Osteoblast (primary cell): ENCODE measurements at places on chromosomes 6 and 20.

- H3K27ac ChIP-seq = no peak overlapping the region
- no peaks in the 10 kb centered on the region for H3K27me3 ChIP-seq
- H3K4me1 ChIP-seq = no peaks in the 10 kb centered on the region
- no peak overlapping the region for H3K4me3 ChIP-seq
Measured at GRCh38 chr20:7637184-7637583, 303.1 kb downstream of the HAO1 start.

DNA sequence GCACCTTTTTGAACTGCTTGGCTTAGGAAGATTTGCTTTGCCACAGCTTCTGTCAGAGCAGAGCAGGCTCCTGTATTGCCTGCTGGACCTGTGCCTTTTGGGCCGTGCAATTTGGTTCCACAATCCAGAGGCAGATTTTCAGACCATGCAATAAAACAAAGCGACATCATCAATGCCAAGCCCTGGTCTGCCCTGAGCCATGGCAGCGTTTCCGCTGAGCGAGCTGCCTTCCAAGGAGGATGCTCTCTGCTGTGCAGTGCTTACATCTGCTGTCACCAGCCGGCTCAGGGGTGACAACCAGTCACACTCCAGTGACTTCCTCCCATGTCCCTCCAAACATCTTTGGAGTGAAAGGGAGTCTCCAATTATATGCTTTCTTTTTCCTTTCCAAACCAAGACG lies 282.2 kb downstream of the CDH26 start:
- no peaks in the 10 kb centered on the region for H3K27me3 ChIP-seq
- no peaks in the 10 kb centered on the region for H3K36me3 ChIP-seq
- H3K27ac ChIP-seq = no peak overlapping the region
- no peak overlapping the region for H3K4me3 ChIP-seq

DNA sequence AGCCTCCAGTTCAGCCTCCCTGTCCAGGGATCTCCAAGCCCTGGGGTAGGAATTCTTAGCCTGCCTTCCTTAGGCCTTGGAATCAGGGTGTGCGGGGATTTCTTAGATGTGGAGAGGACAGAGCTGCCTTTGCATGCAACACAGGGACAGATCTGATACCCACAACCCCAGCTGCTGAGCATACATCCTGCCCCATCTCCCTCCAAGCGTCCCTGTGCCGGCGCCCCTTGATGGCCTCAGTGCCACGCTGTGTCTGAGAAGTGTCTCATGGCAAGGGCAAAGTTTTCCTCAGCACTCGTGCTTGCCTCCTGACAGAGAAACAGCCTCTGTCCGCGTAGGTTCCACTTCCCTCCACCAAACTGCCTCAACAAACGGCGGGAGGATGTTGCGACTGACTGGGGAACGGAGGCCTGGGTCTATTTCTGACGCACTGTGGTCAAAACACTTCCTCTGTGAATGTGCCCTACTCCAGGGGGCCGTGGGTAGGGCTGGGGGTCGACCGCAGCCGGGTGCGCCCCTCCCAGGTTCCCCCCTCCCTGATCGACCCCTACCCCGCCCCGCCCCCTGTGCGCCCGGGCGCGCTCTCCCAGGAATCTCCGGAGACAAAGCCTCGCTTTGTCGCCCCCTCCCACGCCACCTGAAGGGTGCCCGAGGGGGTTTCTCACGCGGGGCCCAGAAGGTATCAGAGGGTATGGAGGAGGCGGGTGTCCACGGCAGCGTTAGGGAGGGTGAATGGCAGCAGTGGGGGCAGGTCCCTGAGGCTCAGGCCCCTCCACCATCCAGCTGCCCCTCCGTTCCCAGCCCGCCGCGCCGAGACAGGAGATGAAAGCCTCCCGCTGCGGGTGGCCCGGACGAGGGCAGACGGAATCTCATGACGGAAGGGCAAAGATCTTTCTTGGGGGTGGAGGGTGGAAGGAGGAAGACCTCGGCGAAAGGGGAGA lies 806 bp downstream of the MICAL1 start:
- H3K4me1 ChIP-seq = peaks cover 4% of the 10 kb centered on the region
- peak; percentile 91 for DNase-seq
- H3K27me3 ChIP-seq = no peaks in the 10 kb centered on the region
- no peak overlapping the region for H3K27ac ChIP-seq
- H3K4me3 ChIP-seq = peak overlapping the region; percentile 79

GRCh38 chr6:2807342-2808090 lies 34.1 kb downstream of the SERPINB1 start:
- no peak overlapping the region for H3K4me3 ChIP-seq
- no peak overlapping the region for H3K27ac ChIP-seq
- H3K4me1 ChIP-seq = no peaks in the 10 kb centered on the region

DNA sequence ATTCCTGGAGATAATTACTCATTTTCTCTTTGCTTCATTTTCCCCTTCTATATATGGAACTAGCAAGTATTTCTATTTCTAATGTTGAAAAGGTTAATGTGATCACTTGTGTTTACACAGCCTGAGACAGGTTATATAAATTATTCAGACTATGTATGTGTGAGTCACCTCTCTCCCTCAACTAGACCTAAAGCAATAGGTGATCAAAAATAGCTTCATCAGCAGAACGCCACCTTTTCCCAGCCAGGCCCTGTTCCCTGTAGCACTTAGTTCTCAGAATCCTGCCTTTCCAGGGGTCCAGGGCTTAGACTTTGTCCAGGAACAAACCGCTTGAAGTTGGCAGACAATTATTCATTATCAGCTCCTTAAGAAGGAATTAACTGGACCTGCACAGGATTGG lies 125.3 kb upstream of the EXOC2 start:
- no peaks in the 10 kb centered on the region for H3K27me3 ChIP-seq
- H3K4me1 ChIP-seq = no peaks in the 10 kb centered on the region
- H3K36me3 ChIP-seq = no peaks in the 10 kb centered on the region
- H3K27ac ChIP-seq = no peak overlapping the region
- H3K4me3 ChIP-seq = no peak overlapping the region

GRCh38 chr6:3268680-3269079 lies 9.9 kb downstream of the PSMG4 start:
- no peaks in the 10 kb centered on the region for H3K27me3 ChIP-seq
- H3K27ac ChIP-seq = no peak overlapping the region
- no peaks in the 10 kb centered on the region for H3K4me1 ChIP-seq
- DNase-seq = no peak
- peaks cover 49% of the 10 kb centered on the region for H3K36me3 ChIP-seq

GRCh38 chr6:90860822-90861601 lies 274.1 kb upstream of the MAP3K7 start:
- H3K4me3 ChIP-seq = no peak overlapping the region
- no peaks in the 10 kb centered on the region for H3K27me3 ChIP-seq
- H3K4me1 ChIP-seq = no peaks in the 10 kb centered on the region
- no peaks in the 10 kb centered on the region for H3K36me3 ChIP-seq
- no peak overlapping the region for H3K27ac ChIP-seq

- H3K4me3 ChIP-seq = no peak overlapping the region
- H3K27ac ChIP-seq = peak overlapping the region; percentile 42
- DNase-seq = peak; percentile 60
- H3K4me1 ChIP-seq = no peaks in the 10 kb centered on the region
Measured at GRCh38 chr20:32845786-32846185, 12.9 kb upstream of the EFCAB8 start.

- peaks cover 5% of the 10 kb centered on the region for H3K4me1 ChIP-seq
- no peak overlapping the region for H3K4me3 ChIP-seq
- no peak for DNase-seq
- H3K27ac ChIP-seq = no peak overlapping the region
- H3K36me3 ChIP-seq = no peaks in the 10 kb centered on the region
Measured at GRCh38 chr6:28171271-28171670, 29.6 kb downstream of the ZKSCAN8 start.

- peaks cover 29% of the 10 kb centered on the region for H3K4me1 ChIP-seq
- H3K4me3 ChIP-seq = no peak overlapping the region
- H3K36me3 ChIP-seq = no peaks in the 10 kb centered on the region
- DNase-seq = no peak
- H3K27me3 ChIP-seq = no peaks in the 10 kb centered on the region
- H3K27ac ChIP-seq = peak overlapping the region; percentile 97
Measured at GRCh38 chr6:142695016-142695415, 250.0 kb downstream of the HIVEP2 start.

DNA sequence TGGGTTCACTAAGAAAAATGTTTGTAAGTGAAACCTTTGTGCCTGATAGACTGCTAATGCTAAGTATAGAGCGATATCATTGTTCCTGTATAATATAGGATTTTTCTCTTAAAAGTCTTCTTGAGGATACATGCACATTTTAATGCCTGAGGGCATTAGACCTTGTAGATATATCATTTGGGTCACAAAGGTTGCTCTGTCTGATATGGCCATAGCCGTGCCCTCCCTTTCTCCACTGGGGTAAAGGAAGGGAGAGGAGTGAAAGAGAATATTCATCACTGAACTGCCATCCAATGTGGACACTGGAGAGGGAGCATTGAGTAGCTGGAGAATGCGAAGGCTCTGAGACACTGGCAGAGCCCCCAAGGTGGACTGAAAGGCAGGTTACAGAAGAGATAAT lies 442.2 kb upstream of the SPTLC3 start:
- no peak overlapping the region for H3K4me3 ChIP-seq
- no peaks in the 10 kb centered on the region for H3K36me3 ChIP-seq
- H3K4me1 ChIP-seq = no peaks in the 10 kb centered on the region
- no peak for DNase-seq

GRCh38 chr6:4953440-4953839 lies 50.4 kb downstream of the RPP40 start:
- H3K27ac ChIP-seq = no peak overlapping the region
- H3K27me3 ChIP-seq = no peaks in the 10 kb centered on the region
- no peaks in the 10 kb centered on the region for H3K4me1 ChIP-seq
- DNase-seq = no peak
- H3K4me3 ChIP-seq = no peak overlapping the region
